ENCODE measurements at places on chromosomes 3 and 15.
A peak's percentile ranks its signal among the peaks of the same experiment; 100 is the strongest.

DNA sequence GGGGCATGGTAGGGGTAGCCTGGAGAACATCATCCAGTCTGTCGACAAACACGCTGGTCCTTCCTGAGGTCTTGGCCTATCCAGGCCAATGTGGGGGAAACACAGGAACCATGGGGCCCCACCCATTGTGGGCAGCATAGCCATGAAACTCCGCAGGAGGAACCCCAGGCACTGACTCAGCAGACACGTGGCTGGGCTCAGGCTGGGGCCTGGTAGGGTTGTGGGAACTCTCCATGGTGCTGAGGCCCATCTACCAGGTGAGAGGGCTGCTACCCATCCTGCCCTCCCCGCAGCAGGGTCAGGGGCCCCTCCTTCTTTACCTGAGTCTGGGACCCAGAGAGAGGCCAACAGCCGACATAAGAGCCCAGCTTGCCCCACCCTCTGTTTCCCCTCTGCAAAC is 22.6 kb upstream of the CACNA2D2 start:
- peak; percentile 52 for DNase-seq

GRCh38 chr3:187210091-187210490 is 12.8 kb downstream of the RTP1 start:
- no peak for DNase-seq

DNA sequence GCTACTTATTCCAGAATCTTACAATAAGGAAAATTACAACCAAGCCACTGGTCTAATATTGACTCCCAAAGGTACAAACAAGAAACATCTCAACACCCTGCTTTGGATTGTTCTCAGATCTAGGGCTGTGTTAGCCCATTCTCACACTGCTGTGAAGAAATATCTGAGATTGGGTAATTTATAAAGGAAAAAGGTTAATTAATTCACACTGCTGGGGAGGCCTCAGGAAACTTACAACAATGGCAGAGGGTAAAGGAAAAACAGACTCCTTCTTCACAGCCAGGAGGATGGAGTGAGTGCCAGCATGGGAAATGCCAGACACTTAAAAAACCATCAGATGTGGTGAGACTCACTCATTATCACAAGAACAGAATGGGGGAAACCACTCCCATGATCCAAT is 208.3 kb downstream of the ULK4 start:
- no peak for DNase-seq

DNA sequence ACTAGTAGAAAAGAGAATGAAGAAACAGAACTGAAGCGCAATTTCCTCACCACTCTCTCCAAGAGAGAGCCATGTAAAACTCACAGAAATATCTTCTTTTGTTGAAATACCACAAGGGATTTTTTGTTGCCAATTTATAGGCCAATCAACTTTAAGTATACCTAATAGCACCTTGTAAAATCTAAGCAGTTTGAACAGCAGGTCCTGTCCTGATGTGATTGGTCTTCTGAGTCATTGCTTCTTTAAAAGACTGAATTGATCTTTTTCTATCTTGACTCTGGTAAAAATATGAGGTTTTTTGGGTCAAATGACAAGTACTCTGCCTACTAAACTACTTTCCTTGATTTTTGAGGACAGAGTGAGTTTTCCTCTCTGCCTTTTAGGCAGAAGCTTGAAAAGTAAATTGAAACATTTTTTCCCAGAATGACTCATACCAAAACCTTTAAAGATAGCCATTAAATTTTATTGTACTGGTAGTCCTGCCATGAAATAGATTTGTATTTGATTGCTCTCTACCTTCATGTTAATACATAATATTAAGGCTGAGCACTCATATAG is 343.9 kb upstream of the CBLB start:
- DNase-seq, result no peak

DNA sequence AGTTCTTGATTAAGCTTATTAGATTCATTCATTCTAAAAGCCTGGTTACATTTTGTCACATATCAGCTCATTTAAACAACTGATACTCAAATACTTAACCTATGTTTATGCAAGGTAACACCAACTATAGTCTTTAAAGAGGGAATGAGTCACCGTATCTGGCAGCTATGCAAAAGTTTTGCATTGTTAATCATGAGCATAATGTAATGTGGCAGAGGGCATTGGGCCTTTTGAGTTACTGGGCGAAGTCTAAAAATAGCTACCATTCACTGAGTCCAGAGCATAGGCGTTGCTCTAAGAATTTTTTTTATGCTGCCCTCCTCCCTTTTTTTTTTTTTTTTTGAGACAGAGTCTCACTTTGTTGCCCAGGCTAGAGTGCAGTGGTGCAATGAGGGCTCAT is 277.7 kb upstream of the ZNF717 start:
- DNase-seq, result no peak

GRCh38 chr15:84598993-84599392 is 1.8 kb upstream of the ZSCAN2 start:
- peak; percentile 17 for DNase-seq

DNA sequence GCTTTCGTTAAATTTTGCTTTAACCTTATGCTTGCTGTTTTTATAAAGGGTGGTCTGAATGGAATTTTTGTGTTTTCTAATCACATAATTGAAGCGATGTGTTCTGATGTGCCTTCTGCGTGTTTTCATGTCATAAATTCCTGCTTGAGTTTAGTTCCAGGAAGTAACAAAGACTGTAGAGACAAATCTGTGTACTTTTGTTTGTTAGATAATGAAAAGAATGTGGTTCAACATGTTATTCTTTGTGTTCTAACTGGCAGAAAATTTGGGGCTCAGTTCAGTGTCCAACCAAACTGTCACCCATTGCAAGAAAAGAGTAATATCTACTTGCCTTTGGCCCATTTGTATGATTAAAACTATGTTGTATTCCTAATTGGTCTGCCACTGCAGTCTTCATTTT is 324.0 kb downstream of the DIPK2A start:
- no peak for DNase-seq

DNA sequence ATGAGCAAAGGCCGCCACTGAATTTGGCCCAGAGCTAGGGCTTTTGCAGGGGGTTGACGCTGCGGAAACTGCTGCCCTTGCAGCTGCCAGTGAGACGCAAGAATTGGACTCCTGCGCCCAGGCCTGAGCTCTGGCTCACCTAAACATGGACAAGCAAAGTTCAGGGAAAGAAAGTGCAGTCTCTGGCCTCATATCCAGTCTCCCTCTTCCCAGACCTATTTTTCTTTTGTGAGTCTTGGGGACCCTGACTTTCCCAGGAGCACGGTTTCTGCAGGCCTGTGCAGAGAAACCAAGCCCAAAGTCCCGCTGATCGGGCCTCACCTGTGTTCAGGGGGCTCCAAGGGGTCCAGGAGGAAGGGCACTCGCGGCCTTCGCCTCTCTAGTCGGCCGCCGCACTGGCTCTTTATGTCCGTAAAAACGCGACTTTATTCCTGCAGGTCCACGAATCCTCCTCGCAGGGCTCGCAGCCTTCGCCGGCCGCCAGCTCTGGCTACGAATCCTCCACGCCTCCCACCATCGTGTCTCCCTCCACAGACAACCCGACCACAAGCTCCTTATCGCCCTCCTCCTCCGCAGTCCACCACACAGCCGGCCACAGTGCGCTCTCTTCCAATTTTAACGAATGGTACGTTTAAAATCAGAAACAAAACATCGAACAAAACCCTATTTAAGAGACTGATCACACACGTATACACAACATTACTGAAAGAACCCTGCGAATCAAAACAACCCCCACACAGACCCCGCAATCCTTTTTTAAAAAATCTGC is 3.9 kb downstream of the ZIC1 start:
- no peak for DNase-seq

GRCh38 chr15:86399041-86399954 is 319.6 kb downstream of the AGBL1 start:
- DNase-seq, result no peak

DNA sequence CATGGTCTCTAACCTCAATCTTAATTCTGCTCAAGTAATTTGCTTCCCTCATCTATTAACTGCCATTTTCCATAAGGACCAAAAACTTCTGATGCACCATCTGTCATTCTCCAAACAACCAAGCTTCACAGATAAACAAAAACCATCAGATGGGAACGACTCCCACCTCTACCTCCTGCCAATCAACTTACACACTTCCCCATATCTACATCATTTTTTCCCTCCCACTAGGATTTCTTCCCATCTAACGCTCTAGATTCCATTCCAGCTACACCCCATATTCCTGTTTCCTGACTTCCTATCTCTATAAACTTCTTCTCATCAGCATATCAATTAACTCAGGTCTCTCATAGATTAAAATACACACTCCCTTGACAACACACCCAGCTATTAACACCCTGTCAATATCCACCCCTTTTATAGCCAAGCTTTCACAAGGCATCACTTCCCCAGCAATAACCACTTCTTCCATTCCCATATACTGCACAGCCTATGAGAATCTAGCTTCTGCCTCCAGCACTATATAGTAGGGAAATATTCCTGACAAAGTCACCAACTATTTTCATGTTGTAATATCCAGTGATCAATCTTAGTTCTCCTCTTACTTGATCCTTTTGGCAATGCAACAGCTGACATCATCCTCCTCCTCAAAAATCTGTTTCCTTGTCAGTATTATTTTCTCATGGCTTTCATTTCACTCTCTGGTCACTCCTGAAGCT is 39.2 kb downstream of the SNX4 start:
- DNase-seq, result no peak
